Stimulated activated CD4-positive, alpha-beta T cell treated with anti-CD3 and anti-CD28 coated beads, TNF-alpha, amount 100 ng/mL, for 24 hours (primary cell): ENCODE measurements at places on chromosomes 5 and 9.

GRCh38 chr5:4924577-4924976 is 215.6 kb upstream of the ADAMTS16 start:
- DNase-seq = no peak

DNA sequence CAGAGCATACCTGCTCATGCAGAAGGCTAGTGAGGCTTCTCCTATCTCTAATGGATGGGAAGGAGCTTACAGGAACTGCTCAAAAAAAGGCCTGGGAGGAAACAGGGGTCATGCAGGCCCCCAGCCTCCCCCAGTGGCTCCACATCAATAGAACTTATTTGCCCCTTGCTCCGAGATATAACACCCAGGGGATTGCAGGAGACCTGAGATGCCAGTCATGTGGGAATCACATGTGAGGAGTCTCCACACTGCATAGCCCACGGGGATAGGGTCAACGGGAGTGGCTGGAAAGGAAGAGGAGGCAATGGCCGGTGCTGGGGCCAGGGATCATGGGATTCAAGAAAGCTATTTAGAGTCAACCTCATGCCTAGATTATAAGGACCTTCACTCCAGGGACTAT is 76.2 kb downstream of the NRG2 start:
- DNase-seq = no peak

- DNase-seq = no peak
Measured at GRCh38 chr9:101706261-101706798, 32.1 kb downstream of the GRIN3A start.

GRCh38 chr5:54689411-54690251 is 172.1 kb downstream of the SNX18 start:
- no peak for DNase-seq

- no peak for DNase-seq
Measured at GRCh38 chr5:92991581-92992067, 589.4 kb downstream of the NR2F1-AS1 start.

GRCh38 chr5:30725073-30725472 is 468.4 kb upstream of the CDH6 start:
- DNase-seq = no peak

DNA sequence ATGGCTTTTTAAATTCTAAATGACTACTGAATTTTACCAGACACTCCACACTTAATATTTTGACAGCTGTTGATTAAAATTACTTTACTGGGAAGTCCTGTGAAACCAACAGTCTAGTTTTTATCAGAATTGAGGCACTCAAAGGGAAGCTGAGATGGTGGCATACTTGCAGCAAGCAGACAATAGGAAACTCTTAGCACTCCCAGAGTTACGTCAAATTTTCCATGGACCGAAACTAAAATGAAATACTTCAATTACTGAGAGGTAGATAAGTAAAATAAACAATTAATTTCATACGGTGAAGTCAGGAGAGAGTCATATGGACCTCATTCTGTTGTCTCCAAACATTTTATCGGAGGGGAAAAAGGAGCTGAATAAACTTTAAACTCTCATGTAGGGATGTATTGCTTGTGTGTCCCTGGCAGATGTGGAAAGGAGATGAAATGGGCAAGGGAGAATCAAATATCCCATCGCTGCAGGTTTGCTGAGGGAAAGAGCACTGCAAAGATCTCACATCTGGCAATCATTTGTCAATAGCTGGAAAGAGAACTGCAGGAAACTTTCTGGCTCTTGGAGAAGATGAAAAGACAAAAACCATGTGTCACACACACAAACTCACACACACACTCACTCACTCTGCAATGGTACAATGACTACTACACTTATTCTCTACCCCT is 189.4 kb downstream of the BNC2 start:
- no peak for DNase-seq

DNA sequence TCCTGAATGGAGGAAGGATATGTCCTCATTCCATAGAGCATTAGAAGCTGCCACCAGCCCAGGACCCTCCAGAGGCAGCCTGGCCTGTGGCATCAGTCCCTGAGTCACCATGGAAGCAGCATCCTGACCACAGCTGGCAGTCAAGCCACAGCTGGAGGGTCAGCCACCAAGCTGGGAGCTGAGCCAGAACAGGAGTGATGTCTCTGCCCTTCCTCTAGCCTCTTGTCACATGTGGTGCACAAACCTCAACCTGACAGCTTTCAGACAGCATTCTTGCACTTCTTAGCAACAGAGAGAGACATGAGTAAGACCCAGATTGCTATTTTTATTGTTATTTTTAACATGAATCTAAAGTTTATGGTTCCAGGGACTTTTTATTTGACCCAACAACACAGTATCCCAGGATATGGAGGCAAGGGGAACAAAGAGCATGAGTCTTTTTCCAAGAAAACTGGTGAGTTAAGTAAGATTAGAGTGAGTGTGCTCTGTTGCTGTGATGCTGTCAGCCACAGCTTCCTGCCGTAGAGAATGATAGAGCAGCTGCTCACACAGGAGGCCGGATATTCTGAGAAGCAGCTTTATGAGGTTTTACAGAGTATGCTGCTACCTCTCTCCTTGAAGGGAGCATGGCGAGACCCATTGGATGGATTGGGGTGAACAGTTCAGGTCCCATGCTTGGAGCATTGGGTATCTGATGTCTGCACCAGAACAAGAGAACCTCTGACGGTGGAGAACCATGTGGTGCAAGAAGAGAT is 13.0 kb upstream of the CYFIP2 start:
- no peak for DNase-seq

- DNase-seq = no peak
Measured at GRCh38 chr9:106304401-106304920, 558.5 kb upstream of the ZNF462 start.
